H1 (cell line): ENCODE measurements at places on chromosomes 4 and X. TPM values are rescaled to one million over a fixed set of nuclear protein-coding genes. Genes with fewer than 3 reads are reported as not detected.

The CSAG2 gene
- total RNA-seq: not detected in 2 replicates

The WNK3 gene
- total RNA-seq: 37.1 and 37.5 TPM in 2 replicates

The ASB12 gene
- total RNA-seq: 1.2 and 1.3 TPM in 2 replicates

The TAPT1 gene
- 13.0 and 15.3 TPM in 2 replicates for total RNA-seq

The NXF2B gene
- not detected in 2 replicates for total RNA-seq

The RAB33A gene
- 2.8 and 3.9 TPM in 2 replicates for total RNA-seq

The LNX1 gene
- total RNA-seq: 3.1 and 3.8 TPM in 2 replicates

DNA sequence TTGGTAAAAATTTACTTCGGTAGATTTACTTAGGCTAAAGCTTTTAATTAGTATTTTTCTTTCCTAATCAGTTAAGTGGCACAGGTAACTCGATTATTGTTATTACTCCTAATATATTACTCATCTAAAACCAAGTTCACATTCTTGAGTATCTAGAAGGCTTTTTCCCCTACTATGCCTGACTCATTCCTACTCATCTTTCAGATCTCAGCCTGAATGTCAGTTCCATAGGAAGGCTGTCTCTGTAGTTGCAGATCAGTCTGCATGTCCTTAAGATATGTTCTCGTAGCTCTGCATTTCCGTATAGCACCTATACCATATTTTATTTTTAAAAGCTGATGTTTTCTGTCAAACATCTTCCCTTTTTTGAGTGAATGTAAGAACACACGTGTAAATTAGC, 5.9 kb upstream of the FAM184B start:
- no peaks in the 10 kb centered on the region; the same call in 1 of the 2 replicates for H3K36me3 ChIP-seq
- H3K4me3 ChIP-seq: no peak overlapping the region
- H3K27me3 ChIP-seq: peaks cover 3% of the 10 kb centered on the region
- no peak overlapping the region for H3K27ac ChIP-seq
- DNase-seq: no peak

GRCh38 chrX:670645-671044, 40.1 kb downstream of the SHOX start:
- no peak overlapping the region for H3K4me3 ChIP-seq
- no peaks in the 10 kb centered on the region for H3K27me3 ChIP-seq
- DNase-seq: no peak
- H3K4me1 ChIP-seq: peaks cover 10% of the 10 kb centered on the region

- no peaks in the 10 kb centered on the region; the same call in 1 of the 2 replicates for H3K4me1 ChIP-seq
- DNase-seq: no peak
- no peaks in the 10 kb centered on the region for H3K27me3 ChIP-seq
- no peak overlapping the region for H3K4me3 ChIP-seq
Observed at GRCh38 chrX:12903646-12904045, 2.8 kb upstream of the TLR8 start.

GRCh38 chr4:110041735-110042134, 129.1 kb downstream of the EGF start:
- peaks cover 4% of the 10 kb centered on the region; the same call in 1 of the 2 replicates for H3K36me3 ChIP-seq
- H3K27me3 ChIP-seq: no peaks in the 10 kb centered on the region
- no peak overlapping the region for H3K27ac ChIP-seq
- no peak for DNase-seq

- no peaks in the 10 kb centered on the region for H3K36me3 ChIP-seq
- DNase-seq: no peak
- H3K4me3 ChIP-seq: no peak overlapping the region
- no peaks in the 10 kb centered on the region for H3K27me3 ChIP-seq
- H3K27ac ChIP-seq: no peak overlapping the region
Observed at GRCh38 chr4:27278615-27279375, 418.2 kb downstream of the STIM2 start.

DNA sequence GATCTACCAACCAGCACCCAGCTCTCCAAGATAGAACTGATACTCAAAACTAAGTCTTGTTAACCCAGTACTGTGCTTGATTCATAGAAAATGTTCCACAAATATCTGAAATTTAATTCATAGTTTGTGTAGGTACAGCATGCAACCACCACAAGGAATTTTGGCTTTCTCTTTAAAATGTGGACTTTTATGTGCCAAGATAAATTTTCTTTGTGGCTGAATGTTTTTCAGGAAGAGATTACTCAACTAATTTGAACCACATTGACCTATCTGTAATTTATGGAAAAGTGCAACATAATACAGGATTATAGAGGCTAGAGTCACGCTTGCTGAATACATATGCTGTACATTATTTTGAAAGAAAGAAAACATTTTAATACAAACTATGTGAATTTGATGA, 730.8 kb downstream of the IL1RAPL1 start:
- H3K4me1 ChIP-seq: no peaks in the 10 kb centered on the region
- H3K27ac ChIP-seq: no peak overlapping the region
- H3K27me3 ChIP-seq: no peaks in the 10 kb centered on the region
- no peak for DNase-seq
- H3K36me3 ChIP-seq: no peaks in the 10 kb centered on the region

DNA sequence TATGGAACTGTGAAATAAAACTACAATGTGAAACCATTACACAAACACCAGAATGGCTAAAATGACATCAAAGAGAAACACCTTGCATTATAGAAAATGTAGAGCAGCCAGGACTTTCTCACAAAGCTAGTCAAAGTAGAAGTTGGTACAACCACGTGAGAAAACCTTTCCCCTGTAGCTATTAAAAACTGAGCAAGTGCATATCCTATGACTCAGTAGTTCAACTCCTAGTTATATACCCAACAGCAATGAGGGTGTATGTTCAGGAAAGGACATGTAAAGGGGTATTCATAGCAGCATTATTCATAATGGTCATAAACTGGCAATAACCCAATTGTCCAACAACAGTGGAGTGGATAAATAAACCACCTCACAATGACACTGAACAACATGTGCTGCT, 177.5 kb upstream of the NUDT10 start:
- H3K4me1 ChIP-seq: no peaks in the 10 kb centered on the region
- no peaks in the 10 kb centered on the region for H3K36me3 ChIP-seq
- H3K27me3 ChIP-seq: no peaks in the 10 kb centered on the region

- no peak for DNase-seq
- H3K27ac ChIP-seq: no peak overlapping the region
- no peaks in the 10 kb centered on the region for H3K4me1 ChIP-seq
- no peak overlapping the region for H3K4me3 ChIP-seq
- no peaks in the 10 kb centered on the region for H3K36me3 ChIP-seq
Observed at GRCh38 chr4:10288830-10289537, 168.2 kb downstream of the ZNF518B start.

DNA sequence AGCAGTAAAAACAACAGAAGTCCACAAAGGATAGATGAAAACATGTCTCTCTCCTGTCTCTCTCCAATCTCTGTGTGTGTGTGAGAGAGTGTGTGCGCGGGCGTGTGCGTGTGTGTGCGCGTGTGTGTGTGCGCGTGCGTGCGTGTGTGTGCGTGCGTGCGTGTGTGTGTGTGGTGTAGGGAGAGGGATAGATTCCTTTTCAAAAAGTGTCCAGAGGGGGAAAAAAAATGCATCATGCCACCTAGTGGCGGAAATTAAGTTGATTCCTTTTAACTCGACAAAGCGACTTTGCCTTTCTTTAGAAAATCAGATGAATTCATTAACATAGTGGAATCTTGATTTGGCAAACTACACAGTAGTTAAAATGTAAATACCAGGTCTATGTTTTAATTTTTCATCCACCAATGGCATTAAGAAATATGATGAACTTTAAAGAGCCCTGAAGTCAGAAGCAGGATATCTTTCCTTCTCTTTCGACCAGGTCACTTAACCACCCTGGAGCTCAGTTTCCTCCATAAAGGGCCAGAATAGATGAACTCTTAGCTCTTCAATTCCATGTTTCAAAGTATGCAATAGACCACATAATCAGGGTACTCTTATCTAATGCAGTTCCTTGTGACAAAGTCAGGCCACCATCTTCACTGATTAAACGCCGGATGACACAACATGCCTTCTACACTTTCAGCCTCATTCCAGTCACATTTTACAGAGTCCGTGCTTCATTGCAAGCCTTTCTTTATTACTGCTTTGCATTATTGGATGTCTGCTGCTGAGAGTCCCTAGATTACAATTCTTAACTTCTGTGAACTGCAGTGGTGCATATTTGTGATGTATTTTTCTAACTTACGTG, 162.8 kb downstream of the FBXO8 start:
- H3K4me3 ChIP-seq: no peak overlapping the region
- no peaks in the 10 kb centered on the region for H3K4me1 ChIP-seq
- no peaks in the 10 kb centered on the region for H3K27me3 ChIP-seq
- no peaks in the 10 kb centered on the region for H3K36me3 ChIP-seq
- DNase-seq: no peak

- H3K27me3 ChIP-seq: no peaks in the 10 kb centered on the region
- H3K4me1 ChIP-seq: no peaks in the 10 kb centered on the region
- H3K36me3 ChIP-seq: no peaks in the 10 kb centered on the region
- H3K27ac ChIP-seq: no peak overlapping the region
Observed at GRCh38 chr4:112674376-112674775, 37.4 kb downstream of the LARP7 start.

DNA sequence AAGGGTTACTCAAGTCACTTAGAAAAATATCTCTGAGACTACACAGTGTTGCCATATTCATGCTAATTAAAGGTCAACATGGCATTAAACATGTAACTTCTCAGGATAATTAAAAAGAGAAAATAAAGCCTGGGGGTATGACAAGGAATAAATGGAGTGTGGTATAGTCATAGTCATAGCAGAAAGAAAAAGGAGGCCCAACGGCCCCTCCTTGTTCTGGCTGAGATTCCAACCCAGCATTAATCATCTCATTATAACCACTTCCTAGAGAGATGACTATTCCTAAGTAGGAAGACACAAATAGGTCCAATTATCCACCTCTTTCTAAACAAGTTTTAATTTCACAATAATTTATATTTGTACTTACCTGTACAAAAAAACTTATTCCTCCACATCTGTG, 778.4 kb upstream of the AADAT start:
- H3K27me3 ChIP-seq: no peaks in the 10 kb centered on the region
- DNase-seq: no peak
- H3K4me1 ChIP-seq: no peaks in the 10 kb centered on the region
- no peak overlapping the region for H3K27ac ChIP-seq

DNA sequence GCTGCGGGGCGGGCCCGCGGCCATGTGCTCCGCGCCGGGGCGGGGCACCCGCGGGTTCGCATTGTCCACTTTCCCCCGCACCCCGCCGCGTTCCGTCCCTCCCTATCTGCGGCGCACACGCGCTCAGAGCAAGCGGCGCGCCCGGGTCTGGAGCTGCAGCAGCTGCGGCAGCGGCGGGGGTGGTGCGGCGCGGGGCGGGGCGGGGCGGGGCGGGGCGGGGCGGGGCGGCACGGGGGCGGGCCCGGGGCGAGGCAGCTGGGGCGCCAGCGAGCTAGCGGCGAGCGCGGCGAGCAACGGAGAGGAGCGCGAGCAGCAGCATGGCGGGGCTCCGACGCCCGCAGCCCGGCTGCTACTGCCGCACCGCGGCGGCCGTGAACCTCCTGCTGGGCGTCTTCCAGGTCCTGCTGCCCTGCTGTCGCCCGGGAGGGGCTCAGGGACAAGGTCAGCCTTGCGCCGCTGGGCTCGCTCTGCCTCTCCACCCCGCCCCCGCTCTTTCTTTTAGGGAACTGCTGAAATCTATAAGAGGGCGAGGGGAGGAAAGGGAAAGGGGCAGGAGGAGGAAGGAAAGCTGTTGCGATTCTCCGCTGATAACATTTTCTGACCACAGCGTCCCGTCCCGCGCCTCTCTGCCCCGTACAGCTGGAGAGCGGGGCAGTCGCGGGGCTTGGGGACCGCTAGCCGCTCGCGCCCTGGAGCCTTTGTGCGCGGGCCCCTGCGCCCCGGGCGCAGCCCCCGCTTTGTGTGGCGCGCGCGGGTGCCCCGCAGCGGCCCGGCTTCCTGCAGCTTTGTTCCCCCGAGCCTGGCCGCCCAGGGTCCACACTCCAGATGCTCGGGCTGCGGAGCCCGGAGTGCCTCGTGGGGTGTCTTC, at the start of gene TMEM131L:
Gene TMEM131L (plus strand): TSS at position 280 of the 868 bp plus-strand sequence. CDS start 38 bp downstream, at position 318.
- H3K27ac ChIP-seq: peak within 1 kb of the TSS; percentile 43; the same call in 1 of the 2 replicates
- DNase-seq: peak; percentile 82
- H3K4me3 ChIP-seq: peak within 1 kb of the TSS; percentile 81
- no peaks in the 10 kb centered on the region for H3K36me3 ChIP-seq
- H3K4me1 ChIP-seq: peaks cover 11% of the 10 kb centered on the region

GRCh38 chr4:185637163-185637875, 102.0 kb upstream of the PDLIM3 start:
- H3K4me3 ChIP-seq: no peak overlapping the region
- no peaks in the 10 kb centered on the region; the same call in 1 of the 2 replicates for H3K36me3 ChIP-seq
- DNase-seq: no peak
- no peaks in the 10 kb centered on the region for H3K27me3 ChIP-seq
- H3K27ac ChIP-seq: no peak overlapping the region

GRCh38 chr4:113248320-113248719, 198.9 kb downstream of the ANK2 start:
- H3K36me3 ChIP-seq: no peaks in the 10 kb centered on the region
- no peak overlapping the region for H3K27ac ChIP-seq
- H3K27me3 ChIP-seq: no peaks in the 10 kb centered on the region
- H3K4me3 ChIP-seq: no peak overlapping the region

DNA sequence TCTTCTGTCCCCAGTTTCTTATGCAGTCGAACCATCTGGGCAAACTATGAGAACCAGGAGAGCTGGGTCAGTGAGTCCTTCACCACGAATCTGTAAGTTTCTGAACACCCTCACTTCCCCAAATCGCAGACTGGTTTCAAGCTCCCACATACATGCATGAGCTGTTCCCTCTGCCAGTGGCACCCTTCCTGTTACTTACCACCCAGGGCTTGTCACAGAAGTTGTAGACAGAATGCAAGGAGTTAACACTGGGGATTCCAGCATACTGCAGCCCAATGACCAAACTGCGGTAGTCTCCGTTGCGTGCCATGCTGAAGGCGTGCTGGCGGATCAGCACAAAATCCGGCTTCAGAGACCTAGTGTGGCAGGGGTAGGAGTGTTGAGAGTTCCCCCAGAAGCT, 14.6 kb downstream of the SYN1 start:
- H3K27ac ChIP-seq: no peak overlapping the region
- DNase-seq: no peak
- H3K36me3 ChIP-seq: no peaks in the 10 kb centered on the region; the same call in 1 of the 2 replicates
- H3K4me3 ChIP-seq: no peak overlapping the region

GRCh38 chr4:106358899-106359298, 9.7 kb downstream of the GIMD1 start:
- H3K36me3 ChIP-seq: no peaks in the 10 kb centered on the region
- no peaks in the 10 kb centered on the region for H3K4me1 ChIP-seq
- no peak overlapping the region for H3K27ac ChIP-seq
- H3K27me3 ChIP-seq: no peaks in the 10 kb centered on the region
- DNase-seq: no peak
- no peak overlapping the region for H3K4me3 ChIP-seq

DNA sequence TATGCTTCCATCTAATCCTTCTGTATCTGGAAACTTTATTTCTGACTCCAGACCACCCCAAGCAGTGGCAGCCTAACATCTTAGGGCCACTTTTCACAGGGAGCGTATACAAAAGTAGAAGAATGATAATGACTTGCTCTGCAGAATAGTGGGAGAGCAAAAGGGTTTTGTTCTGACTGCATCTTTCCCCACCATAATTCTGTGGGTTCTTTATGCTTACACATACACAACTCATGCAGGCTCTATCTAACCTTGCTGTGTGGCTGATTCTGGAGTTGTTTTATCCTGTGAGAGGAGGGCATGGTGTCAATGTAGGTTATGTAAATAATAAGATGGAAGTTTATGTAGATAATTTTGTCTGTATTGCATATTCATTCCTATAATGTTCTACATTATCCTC, 42.4 kb upstream of the NDNF start:
- H3K27ac ChIP-seq: no peak overlapping the region
- DNase-seq: no peak
- H3K27me3 ChIP-seq: no peaks in the 10 kb centered on the region
- no peaks in the 10 kb centered on the region for H3K4me1 ChIP-seq
- H3K36me3 ChIP-seq: no peaks in the 10 kb centered on the region
